Muscle of arm (tissue), 14 donors: ENCODE measurements at places on chromosomes 11 and 22.

DNA sequence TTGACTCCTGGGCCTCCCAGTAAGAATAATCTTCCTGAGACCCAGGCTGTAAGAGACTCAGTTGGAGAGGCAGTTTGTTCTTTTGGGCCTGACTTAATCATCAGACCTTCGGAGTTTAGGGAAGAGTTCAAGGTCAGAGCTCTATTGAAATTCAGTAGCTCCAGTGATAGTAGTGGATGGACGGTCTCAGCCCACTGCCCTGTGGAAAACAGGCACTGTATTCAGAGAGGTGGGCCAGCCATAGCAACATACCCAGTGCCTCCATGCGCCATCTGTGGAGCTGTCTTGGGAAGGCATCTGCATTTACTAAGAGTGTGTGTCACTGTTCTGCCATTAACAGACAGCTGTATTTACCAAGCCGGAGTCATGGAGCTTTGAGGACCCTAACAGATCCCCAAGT, 2.9 kb downstream of the SMARCB1 start:
- DNase-seq: no peak

DNA sequence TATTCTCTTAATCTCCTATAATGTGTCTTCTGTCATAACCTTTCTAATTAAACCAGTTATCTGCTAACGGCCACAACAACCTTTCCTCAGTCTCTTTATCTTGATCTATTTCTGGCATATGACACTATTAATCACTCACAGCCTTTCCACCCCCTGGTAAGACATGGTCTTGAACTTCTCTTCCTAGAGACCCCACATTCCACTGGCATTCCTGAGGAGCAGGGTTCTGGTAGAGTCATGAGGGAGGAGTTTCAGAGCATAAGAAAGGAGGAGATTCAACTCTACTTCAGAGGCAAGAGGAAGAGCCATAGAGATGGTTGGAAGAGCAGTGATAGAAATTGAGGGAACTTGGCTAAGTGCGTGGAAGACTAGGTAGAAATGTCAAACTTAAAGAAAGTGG, 325.6 kb downstream of the BLID start:
- DNase-seq: no peak

DNA sequence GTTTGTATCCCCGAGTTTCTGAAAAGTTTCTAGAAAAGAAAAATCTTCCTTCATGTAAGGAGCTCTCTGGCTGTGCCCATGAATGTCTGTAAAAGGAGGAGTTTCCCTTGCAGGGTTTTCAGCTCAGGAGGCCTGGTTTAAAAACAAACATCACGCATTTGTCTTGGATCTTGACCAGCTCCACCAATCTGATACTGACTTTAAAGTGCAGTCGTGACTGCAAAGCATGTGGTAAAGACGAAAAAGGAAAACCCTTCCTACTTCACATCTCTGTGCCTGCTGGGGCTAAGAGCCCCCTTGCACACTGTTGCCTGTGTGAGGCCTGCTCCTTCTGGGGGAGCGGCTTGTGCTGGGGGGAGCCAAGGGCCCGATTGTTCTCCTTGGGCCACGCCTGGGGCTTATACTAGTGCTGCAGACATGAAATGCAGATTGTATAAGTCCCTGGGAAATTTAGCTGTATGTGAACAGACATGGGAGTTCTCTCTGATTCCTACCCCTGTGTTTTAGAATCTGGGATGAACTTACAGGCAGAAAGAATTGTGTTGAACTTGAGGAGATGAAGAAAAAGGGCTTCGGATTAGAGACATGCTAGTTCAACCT, 62.1 kb downstream of the ADAMTS15 start:
- no peak for DNase-seq

DNA sequence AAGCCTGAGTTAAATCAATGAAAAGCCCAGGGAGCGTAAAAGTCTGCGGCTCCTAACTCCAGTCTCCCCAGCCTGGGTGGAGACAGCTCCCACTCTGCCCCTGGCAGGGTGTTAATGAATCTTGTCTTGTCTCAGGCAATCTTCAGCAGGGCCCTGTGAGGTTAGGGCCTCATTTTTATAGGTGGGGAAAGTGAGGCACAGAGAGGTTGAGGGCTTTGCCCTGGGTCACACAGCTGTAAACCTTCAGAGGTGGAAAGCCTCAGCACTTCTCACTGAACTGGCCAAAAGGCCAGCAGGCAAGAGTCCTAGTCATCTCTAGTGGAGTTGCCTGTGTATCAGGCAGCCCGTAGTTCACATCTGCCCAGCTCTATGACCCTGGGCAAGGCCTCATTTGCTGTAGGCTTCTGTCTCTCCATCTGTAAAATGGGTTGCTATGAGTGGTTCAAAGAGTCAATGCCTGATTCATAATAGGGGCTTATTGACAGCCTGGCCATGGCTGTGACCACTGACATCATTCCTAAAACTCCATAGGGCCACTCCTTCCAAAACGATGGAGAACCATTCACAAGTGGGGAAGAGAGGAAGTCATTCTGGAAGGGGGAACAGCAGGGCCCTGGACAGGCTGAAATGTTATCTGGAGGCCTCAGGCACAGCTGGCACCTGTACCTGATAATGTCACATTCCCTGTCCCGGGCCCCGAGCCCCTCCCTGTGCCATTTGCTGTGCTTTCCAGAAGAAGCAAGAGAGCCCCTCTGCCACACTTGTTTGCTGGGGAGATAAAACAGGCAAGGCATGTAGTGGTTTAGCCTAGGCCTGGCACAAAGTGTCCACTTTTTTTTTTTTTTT, 6.0 kb downstream of the CBX7 start:
- no peak for DNase-seq

DNA sequence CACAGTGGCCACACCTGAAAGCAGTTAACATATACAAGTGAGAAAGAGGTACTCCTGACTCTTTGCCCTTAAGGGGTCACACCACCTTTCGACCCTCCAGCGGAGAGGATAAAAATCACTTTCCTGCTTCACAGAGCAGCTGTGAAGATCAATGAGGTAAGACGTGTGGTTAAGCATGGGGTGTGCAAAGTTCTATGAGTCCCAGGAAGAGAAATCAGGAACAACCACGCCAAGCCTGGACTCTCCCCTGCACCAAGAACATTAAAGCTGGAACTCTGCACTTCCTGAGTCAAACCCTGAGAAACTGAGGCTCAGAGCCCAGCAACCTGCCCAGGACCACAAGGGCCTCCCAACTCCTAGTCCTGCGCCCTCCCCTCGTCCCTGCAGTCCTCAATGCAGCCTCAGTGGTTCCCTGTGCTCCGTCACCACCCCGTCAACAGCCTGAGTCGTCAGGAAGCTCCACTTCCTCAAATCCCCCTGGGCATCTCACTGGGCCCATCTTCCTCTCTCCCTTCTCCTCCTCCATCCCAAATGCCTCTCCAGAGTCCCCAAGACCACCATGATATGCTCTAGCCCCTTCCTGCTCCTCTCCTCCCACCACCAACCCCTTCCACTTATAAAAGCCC, 17.7 kb downstream of the TNKS1BP1 start:
- no peak for DNase-seq

DNA sequence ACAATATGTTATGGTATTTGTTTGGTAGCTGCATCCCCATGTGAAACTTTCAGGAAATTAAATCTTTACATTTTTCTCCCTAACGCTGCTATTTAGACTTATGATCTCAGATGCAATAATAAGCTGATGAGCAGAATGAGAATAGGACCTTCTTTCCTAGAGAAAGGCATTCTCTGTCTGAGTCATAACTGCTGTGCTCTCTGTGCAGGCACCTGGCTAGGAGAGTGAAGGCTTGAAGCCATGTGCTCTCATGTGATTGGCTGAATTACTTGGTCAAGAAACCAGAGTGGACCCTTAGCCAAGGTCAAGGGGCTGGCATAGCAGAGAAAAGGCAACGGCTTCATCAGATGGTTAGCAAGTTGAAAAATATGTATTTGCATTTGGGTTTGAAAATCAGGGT, 185.0 kb downstream of the ADAMTS15 start:
- no peak for DNase-seq

- DNase-seq: no peak
These were observed 397.0 kb downstream of the METTL15 start for GRCh38 chr11:28505232-28505631.

- peak; percentile 92 for DNase-seq
These were observed 6.7 kb upstream of the AHNAK start for GRCh38 chr11:62553080-62553838.

GRCh38 chr11:3855808-3856491, 486 bp downstream of the STIM1 start:
- peak; percentile 34 for DNase-seq

- DNase-seq: no peak
These were observed 76.6 kb downstream of the WT1 start for GRCh38 chr11:32358729-32359128.

- no peak for DNase-seq
These were observed 34.1 kb upstream of the CALCA start for GRCh38 chr11:15006139-15006759.

- DNase-seq: no peak
These were observed 5.9 kb upstream of the CSF2RB start for GRCh38 chr22:36907253-36908195.

DNA sequence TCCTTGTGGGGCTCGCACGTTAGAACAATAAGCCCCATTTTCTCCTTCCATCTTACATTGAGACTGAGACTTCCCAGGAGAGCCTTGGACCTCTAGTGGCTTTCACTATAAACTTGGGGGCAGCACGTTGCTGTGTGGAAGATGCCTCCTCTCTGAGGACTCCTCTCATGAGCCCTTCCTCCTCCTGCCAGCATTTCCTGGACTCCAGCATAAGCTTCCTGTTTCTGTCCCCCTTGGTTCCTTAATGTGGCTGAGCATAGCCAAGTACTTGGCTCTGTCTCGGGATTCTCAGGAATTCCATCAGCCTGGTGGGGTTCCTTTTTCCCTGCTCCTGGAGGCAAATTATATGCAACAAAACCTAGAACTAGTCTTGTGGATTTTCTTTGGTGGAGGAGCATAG, 38.8 kb upstream of the UBASH3B start:
- DNase-seq: no peak

DNA sequence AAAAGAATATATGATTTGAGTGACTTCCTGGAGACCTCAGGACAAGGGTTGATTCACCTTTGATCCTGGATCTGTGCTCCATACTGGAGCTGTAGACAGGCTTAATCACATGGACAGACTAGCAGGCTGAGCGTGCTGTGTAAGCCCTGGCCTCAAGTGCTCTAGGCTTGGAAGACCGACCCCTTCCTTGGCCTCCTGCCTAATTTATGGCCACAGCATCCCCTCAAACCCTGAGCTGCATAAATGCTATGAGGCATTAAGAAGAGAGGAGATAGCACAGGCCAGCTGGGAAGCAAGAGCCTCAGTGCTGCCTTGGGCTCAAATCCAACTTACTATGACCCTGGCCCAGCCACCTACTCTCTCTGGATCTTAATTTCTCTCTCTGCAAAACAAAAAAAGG, 385.1 kb downstream of the BUD13 start:
- no peak for DNase-seq

DNA sequence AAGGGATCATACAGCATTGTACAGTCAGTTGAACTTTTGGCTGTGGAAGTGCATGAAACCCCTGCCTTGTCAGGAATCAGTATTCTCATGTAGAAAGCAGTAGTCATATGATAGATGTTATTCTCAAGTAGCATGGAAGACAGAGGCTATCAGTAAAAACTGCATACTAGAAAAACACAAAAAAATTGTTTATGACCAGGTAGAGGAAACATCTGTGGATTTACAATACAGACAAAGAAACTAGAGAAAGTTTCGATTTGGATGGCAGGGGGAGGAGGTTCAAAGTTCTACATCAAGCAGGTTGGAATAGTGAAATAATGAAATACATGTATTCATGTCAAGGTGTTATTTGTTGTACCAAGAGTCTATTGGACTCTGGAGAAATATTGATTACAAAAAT, 212.3 kb upstream of the DDI1 start:
- no peak for DNase-seq

GRCh38 chr11:85974122-85974521, 94.8 kb downstream of the PICALM start:
- DNase-seq: no peak

DNA sequence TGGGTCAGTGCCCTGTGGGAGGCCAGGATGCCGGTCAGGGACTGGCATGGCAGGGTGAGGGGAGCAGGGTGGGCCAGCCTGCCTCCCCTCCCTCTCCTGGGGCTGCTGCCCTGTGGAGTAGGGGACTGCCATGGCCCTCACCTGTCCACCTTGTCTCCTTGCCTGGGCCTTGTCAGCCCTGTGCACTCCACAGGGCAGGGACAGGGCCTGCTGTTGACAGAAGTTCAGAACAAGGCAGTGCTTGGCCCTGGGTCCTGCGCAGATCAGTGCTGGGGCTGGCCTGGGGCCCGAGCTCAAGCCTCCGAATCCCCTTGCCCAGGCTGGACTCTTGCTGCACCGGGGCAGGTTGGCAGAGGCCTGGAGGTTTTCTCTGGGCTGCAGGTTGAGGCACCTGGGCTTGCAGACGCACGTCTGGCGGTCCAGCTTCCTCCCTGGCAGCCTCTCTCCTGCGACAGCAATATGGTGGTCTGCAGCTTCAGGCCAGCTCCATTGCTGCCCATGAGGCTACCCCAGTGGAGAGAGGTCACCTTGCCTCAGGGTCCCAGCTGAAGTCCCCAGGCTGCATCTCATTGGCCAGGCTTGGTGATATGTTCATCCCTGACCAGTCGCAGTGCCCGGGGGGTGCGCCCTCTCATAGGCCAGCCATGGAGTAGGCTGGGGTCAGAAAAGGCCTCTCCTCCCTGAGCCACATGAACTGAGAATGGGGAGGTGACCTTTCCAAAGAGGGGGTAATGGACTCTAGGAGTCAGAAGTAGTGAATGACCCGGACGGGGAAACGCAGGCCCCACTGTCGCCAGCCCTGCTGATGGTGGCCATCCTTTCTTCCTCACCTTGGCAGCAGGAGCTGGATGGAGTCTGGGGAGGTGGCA, 21.5 kb upstream of the CHKA start:
- DNase-seq: no peak

GRCh38 chr22:24965822-24966626, 13.5 kb downstream of the KIAA1671 start:
- no peak for DNase-seq

GRCh38 chr11:120869097-120869496, 154.8 kb upstream of the TBCEL start:
- no peak for DNase-seq

- DNase-seq: peak; percentile 71
These were observed 93.5 kb downstream of the COMMD9 start for GRCh38 chr11:36195496-36196354.

DNA sequence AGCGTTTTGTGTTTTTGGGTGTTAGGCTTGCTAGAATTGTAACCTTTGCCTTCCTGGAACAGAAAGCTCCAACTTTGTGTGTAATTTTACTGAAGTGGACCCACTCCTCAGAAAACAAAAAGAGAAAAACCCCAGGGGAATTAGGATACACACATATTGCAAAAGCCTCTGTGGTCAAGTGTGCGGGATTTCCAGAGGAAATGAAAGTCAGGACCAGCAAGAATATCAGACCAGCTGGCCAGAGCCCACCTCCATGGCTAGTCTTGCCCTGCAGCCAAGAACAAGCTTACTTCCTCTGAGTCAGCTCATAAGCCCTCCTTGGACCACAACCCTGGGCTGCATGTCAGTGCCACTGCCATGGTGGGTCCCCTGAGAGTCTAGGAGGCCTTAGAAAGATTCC, 37.0 kb upstream of the FTH1 start:
- peak; percentile 9 for DNase-seq

DNA sequence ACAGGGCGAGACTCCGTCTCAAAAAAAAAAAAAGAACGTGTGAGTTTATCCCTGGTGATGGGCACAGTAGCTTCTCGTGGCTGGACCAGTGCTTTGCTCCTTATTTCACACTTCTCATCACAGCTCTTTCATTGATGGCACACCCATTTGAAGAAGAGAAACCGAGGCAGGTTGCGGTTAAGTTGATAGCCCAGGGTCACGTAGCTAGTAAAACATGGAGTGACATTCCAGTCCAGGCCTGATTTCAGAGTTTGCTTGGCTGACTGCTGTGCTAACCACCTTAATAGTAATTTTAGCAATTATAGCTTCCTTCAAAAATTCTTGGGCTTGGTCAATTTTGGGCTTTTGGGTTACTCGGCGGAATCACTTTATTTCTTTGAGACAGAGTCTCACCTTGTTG, 25.8 kb downstream of the AP2A2 start:
- DNase-seq: no peak
